ENCODE measurements at places on chromosomes 13 and 19.

- DNase-seq = no peak
Observed at GRCh38 chr13:18996627-18997051, 185.0 kb downstream of the TUBA3C start.

GRCh38 chr19:58261600-58261967 lies 17.2 kb upstream of the ZNF8 start:
- no peak for DNase-seq

DNA sequence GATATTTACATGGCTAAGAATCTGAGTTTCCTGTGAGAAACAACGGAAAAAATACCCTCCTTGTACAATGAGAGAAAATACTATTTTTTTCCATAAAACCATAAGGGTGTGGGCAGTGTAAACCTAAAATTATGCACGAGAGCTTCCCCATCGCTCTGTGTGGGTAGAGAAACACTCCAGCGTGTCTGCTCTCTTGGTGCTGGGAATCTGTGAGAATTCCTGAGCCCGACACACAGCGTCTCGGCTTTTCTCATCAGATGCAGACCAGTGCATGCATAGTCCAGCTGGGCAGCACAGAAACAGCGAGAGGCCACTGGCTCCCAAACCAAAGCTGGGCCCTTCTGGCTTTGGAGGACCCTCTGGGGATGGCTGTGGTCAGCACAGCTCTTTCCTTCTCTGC lies 12.0 kb downstream of the PLPP2 start:
- DNase-seq = no peak

DNA sequence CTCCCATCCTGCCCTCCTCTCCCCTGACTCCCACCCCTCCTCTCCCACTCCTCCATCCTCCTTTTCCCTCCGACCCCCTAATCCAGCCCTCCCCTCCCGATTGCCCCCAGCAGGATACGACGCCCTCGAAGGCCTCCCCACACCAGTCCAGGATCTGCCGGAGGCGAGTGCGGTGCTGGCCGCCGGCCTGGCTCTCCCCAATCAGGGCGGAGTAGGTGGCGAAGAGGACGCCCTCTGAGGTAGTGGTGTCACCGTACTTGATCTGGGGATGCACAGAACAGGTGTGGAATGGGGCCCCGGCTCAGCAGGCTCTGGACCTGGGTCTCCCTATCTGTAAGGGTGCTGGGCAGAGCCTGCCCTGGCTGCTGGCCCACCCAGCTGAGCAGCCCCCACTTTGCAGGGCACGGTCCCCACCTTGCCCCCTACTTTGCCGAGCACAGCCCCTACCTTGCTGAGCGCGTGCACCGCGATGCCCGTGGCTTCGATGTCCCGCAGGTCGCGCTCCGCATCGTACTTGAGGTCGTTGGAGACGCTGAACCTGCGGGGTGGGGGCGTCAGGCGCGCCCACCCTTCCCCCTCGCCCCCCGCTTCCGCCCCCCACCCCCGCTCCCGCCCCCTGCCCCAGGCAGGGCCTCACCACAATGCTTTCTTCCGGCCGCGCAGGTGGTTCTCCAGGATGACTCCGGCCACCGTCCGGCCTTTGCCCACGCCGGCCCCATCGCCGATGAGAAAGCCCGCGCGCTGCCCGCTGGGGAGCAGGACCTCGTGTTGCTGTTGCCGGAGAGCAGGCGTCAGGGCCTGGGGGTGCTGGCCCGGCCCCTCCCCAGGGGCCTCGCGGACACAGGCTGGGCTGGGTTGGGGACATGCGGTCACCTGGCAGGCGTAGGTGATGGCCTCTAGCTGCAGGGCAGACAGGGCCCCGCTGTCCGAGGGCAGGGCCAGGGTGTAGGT lies 18.5 kb downstream of the GPX4 start:
- DNase-seq = no peak

DNA sequence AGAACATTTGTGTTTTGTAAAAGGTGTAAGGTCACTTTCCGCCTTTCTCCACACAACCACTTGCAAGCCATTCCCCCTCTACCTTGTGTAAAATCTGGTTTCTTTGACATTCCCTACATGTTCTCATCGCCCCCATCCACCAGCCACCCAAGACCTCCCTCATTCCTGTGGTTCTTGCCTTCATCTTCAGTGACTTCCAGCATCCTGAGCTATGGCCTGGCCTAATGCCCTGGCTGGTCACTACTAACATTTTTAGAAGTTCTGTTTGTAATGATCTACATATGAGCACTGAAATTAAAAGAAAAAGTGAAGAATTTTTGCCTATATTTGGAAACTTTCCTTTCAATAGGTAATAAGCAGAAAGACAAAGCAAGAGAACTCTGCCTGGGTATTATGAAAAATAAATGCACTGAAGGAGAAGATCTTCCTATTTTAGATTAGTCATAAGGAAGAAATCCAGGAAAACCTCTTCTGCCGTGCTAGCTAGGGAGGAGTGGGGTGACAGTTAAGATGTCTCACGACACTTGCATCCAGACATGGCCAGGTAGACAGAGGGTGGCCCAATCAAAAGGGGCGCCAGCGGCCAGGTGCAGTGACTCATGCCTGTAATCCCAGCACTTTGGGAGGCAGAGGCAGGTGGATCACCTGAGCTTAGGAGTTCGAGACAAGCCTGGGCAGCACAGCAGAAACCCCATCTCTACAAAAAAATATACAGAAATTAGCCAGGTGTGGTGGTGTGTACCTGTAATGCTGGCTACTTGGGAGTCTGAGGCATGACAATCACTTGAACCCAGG lies 28.1 kb upstream of the MPHOSPH8 start:
- DNase-seq = no peak

GRCh38 chr13:36950330-36950729 lies 30.3 kb upstream of the SMAD9 start:
- no peak for DNase-seq

GRCh38 chr13:33550885-33551284 lies 265.3 kb upstream of the STARD13 start:
- no peak for DNase-seq

DNA sequence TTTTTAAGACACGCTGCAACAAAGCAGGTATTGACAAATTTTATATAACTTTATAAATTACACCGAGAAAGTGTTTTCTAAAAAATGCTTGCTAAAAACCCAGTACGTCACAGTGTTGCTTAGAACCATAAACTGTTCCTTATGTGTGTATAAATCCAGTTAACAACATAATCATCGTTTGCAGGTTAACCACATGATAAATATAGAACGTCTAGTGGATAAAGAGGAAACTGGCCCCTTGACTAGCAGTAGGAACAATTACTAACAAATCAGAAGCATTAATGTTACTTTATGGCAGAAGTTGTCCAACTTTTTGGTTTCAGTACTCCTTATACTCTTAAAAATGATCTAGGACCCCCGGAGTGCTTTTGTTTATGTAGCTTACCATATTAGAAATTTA lies 1.2 kb downstream of the BRCA2 start:
- DNase-seq = no peak

Data from activated T-cell treated with anti-CD3 and anti-CD28 coated beads for 48 hours (primary cell).